ENCODE measurements at places on chromosomes 5 and 9.

DNA sequence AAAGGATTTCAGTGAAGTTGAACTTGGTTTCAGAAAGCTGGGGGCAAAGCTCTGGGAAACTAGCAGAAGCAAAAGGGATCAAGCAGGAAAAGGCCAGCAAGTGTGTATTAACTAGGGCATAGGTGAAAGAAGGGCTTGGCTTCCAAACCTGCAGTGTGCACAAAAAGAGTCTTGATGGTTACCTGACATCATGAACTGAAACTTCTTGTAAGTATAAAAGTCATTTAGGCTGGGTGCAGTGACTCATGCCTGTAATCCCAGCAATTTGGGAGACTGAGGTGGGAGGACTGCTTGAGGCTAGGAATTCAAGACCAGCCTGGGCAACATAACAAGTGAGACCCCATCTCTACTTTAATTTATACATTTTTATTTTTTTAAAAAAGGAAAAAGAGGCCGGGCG is 216.4 kb downstream of the EPB41L4A start:
- no peak for DNase-seq

- DNase-seq, result no peak
Observed at GRCh38 chr5:132202711-132203463, 24.8 kb downstream of the P4HA2 start.

DNA sequence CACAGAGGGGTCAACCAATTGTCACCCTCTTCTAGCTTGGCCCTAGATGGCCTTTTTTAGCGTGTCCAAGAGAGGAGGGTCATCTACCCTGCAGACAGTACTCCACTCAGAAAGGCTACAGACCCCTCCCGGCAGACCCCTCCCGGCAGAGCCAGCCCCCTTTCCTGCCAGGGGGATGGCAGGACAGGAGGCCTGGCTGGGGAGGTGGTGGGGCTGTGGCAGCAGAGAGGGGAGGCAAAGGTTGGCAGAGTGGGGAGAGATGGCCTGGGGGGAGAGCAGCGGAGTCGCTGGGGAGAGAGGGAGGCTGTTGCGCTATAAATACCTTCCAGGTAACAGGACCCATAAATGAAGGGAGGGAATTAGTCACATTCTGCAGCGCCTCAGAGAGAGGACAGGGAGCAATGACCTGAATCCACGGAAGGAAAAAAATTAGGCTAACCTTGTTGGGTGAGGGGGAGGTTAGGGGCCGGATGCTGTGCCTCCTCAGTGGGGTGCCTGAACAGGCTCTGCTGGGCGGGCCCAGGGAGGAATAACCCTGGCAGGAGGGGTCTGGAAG is 32.9 kb upstream of the PSD2 start:
- DNase-seq, result no peak

DNA sequence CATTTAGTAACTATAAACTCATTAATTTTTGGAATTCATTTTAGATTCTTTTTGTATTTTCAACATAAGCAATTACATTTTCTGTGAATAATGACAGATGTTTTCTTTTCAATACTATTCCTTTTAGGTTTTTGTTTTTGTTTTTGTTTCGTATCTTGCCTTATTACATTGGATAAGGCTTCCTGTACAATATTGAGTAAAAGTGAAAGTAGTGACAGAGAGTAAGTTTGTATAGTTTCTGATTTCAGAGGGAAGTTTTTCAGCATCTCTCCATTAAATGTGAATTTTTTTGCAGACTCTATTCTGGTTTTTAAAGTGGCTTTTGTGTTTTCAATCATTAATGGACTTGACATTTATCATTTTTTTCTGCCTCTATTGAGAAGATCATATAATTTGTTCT is 12.8 kb upstream of the CAMK4 start:
- DNase-seq, result no peak

GRCh38 chr5:82917584-82917983 is 159.6 kb downstream of the TMEM167A start:
- no peak for DNase-seq

- DNase-seq, result no peak
Observed at GRCh38 chr5:128341056-128341455, 197.0 kb downstream of the FBN2 start.

DNA sequence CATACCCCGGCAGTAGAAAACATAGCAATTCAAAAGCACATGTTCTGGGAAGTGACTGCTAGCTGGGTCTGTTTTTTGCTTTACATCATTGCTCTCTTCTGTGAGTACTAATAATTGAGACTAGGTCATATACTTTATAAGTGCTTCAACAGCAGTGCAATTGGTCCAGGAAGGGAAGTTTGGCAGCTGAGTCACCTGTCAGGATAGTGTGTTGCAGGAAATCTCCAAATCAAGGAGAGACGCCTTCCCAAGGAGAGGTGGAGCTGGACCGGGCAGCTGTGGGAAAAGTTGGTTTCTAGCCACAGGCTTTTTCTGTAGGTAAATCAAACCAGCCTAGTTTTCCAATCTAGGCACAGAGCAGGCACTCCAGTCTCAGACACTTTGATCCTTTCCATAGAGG is 330.1 kb downstream of the ENC1 start:
- DNase-seq, result no peak

GRCh38 chr5:139647506-139648204 is 494 bp upstream of the CXXC5 start:
- DNase-seq, result no peak

DNA sequence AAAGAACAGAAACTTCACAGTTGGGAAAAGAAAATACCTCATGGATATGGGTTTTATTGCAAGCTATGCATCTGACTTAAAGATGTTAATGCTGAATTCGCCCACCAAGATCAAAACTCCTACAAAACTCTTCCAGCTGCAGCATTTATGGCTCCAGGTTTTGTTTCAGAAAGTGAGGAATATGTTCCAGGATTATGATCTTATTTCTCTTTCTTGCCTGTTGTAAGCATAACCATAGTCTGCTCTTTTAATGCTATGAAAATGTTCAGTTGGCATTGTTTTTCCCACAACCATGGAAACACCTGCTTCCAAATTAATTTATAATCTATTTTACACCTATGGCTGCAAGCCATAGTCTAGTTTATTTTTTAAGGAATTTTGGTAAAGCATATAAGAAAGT is 34.9 kb upstream of the FST start:
- DNase-seq, result no peak

GRCh38 chr5:2725980-2726765 is 25.3 kb downstream of the IRX2 start:
- DNase-seq, result no peak

- DNase-seq, result no peak
Observed at GRCh38 chr5:96636046-96636445, 26.1 kb upstream of the CAST start.

GRCh38 chr5:135313946-135314345 is 85.1 kb downstream of the MACROH2A1 start:
- no peak for DNase-seq

- no peak for DNase-seq
Observed at GRCh38 chr9:35650341-35651158, at the start of gene SIT1. Gene SIT1, minus strand, starts transcription at chr9:35650931. Its CDS starts 78 bp downstream, at chr9:35650853.

DNA sequence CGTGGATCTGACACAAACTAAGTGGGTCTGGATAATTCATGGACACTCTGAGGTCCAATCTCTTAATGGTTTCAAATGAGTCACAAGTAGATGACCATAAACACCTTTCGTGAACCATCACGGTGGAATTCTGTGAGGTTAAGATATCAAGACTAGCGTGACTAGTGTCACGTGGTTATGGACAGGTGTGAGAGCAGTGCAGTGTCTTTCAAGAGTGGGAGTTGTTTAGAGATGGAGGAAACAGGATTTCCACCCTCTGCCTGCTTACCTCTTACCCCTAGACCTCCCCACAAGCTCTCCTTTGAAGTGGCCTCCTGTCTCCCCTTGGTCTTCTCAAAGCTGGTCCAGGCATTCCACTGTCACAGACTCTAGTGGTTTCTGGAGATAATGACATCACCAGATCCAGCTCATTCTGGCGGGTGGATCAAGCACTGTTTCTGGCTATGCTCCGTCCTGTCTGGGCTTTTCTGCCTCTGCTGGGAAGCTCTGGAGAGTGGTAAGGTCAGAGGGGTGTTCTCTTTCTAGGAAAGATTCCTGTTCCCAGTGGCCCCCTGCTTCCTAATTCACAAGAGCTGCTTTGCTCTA is 20.0 kb upstream of the ZNF782 start:
- DNase-seq, result no peak

DNA sequence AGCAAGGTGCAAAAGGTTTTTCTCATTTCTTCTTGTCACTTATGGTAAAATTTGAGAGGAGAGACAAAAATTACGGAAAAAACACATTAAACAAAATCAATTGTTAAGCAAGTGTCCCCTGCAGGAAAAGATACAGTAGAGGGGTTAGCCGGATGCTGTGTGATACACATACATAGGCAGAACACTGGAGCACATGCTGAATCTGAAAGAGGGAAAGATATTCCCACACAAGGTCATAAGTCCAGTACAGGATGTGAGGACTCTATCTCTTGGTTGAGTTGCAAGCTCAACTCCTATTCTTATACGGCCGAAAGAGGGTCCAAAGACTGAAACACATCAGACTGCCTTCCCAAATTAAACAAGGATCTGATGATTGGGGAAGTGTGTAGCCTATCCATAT is 427.5 kb upstream of the NUDT12 start:
- DNase-seq, result no peak

- no peak for DNase-seq
Observed at GRCh38 chr5:124905256-124906130, 159.1 kb upstream of the ZNF608 start.

GRCh38 chr5:41510176-41510831 is at the start of gene PLCXD3:
Gene PLCXD3, minus strand, starts transcription at chr5:41510601. Its CDS starts 75 bp downstream, at chr5:41510526.
- no peak for DNase-seq
